Fibroblast of upper back skin (primary cell): ENCODE measurements at places on chromosomes 12 and 14.

DNA sequence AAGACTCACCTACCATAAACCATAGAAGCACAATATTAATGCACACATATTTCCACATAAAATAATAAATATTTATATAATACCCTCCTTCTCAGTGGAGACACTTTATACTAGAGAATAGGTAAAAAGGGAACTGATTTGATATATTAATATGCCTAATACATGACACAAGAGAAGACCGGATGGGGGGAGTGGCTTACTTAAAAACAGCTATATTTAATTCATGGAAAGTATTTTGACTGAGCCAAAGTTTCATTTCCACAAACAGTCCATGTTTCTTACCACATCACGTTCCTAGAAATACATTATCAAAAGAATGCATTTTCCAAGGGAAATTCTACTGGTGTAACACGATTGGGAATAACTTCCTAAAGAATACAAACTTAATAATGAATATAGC lies 63.4 kb downstream of the ITPR2 start:
- no peak for DNase-seq

GRCh38 chr14:50835280-50835679 lies 4.3 kb upstream of the NIN start:
- peak; percentile 67 for DNase-seq

- DNase-seq: no peak
These were observed 72.1 kb downstream of the EMP1 start for GRCh38 chr12:13268581-13268980.

GRCh38 chr14:59347915-59348314 lies 117.3 kb downstream of the GPR135 start:
- no peak for DNase-seq
